SHP77 (cell line): ENCODE measurements at places on chromosomes 7 and 10.

- DNase-seq, result no peak
These were observed 193.7 kb downstream of the RNLS start for GRCh38 chr10:88389456-88389855.

DNA sequence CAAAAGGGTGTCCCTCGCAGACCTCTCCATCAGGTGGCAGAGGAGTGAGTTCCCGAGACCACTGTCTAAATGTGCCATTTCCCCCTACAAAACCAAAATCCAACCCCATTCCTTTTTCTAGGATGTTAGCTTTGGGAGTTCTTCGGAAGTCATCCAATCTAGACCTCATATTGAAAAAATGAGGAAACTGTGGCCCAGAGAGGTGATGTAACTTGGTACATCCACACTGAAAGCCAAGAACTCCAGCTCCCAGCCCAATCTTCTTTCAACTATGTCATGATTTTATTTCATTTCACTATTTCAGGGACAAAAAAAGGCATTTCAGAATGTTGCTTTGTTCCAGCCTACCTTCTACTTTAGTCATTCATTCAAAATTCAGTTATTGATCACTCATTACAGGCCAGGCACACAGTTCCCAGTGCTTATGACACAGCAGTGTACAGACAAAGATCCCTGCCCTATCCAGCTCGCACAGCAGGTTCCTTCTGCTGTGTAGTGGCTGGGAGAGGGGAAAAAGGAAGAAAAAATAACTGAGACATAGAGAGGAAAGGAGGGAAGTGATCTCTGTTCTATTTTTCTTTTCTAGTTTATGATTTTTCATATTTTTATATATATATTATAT lies 35.8 kb downstream of the SCRN1 start:
- DNase-seq, result no peak

DNA sequence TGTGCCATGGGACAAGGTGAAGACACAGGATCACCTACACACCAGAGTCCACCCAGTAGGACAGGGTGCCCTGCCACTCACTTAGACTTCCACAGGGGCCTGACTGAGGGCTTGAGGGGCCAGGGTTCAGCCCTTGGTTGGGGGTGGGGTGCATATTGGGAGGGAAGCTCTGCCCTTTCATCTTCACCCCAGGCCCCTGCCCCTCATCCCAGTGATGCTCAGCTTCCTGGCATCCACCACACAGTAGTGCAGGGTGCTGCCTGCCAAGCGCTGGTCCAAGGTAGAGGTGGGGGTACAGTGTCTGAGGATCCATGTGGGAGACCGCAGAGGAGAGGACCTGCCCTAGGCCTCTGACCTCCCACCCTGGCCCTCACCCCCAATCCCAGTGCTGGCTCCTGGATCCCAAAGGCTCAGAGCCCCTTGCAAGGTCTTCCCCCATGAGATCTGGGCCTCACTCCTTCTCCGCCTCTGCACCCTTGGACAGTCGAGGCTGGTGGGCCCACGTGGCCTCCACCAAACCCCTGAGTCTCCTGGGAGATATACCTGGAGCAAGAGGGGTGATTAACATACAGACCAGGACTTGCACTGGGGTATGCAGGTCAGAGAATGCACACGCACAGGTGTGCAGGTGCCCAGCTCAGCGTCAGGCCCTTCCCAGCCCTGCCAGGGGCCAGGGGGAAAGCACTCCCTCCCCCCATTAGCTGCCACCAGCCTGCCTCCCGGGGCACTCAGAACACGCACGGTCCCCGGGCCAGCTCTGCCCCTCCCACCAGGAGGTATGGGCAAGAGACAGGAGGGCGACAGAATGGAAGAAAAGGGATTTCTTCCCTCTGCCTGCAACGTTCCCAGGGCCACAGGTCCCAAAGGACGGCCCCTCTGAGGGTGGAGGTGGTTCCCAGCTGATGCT lies 8.6 kb upstream of the IRF5 start:
- DNase-seq, result no peak

GRCh38 chr10:94046098-94046497 lies 52.4 kb downstream of the PLCE1 start:
- no peak for DNase-seq

GRCh38 chr10:28620251-28620650 lies 57.1 kb upstream of the BAMBI start:
- DNase-seq, result no peak

DNA sequence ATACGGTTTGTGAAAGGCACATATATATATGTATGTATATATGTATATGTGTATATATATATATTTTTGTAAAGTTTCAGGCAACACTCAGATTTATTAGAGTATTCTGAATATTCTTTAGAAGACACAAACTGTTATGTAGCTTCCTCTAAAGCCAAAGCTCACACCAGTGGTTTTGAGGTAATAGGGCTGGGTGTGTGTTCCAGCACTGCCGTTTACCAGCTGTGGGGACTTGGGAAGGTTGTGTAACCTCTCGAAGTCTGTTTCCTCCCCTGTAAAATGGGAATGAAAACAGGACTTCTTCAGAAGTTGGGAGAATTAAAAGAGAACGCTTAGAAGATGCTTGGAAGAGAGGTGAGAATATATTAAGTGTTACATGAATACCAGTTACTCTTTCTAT lies 94.8 kb downstream of the PRPF18 start:
- DNase-seq, result no peak

- no peak for DNase-seq
These were observed 7.7 kb downstream of the KCNMA1 start for GRCh38 chr10:77629775-77630506.

GRCh38 chr7:42876182-42877068 lies 35.4 kb downstream of the C7orf25 start:
- DNase-seq, result peak; percentile 74

DNA sequence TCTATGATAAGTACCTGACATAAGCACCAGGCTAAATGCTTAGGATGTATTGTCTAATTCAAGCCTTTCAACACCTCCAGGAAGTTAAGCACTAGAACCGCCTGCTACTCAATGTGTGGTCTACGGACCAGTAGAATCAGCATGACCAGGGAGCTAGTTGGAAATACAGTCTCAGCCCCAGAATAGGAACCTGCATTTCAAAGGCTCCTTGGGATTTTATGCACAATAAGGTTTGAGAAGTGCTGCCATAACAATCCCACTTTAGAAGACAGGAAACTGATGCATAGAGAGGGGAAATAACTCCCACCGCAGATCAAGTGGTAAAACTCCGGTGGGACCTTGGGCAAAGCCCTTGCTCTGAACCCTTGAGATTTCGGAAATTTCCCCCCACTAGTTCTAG lies 8.8 kb upstream of the DUSP5 start:
- DNase-seq, result no peak

- no peak for DNase-seq
These were observed 279.3 kb upstream of the SORCS1 start for GRCh38 chr10:107443813-107444212.

DNA sequence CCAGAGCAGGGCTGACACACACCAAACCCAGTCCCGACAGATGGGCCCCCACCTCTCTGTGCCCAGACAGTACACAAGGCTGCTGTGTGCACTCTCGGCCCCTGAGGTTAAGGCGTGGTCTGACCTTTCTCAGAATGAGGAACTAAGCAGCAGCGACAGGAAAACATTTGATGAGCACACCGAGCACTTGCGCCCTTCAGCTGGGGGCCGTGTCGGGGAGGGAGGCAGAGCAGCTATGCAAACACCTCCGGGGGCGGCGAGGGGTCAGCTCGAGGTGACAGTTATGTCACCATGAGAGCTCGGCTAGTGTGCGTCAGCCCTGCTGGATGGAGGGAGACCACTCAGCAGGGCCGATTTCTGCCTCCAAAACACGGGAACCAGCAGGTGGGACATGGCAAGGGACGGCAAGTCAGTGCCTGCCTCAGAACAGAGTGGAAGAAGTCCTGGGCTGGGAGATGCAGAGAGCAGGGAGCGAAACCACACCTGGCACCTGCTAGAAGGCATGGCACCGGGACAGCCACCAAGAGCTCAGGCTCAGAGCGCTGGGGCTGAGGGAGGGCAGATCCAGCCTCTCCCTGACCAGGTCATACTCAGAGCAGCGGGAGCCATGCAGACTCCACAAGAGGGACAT lies 57.4 kb downstream of the CHST15 start:
- DNase-seq, result peak; percentile 69

GRCh38 chr10:110340816-110341215 lies 36.1 kb upstream of the SMNDC1 start:
- no peak for DNase-seq

- DNase-seq, result no peak
These were observed 131.5 kb downstream of the C10orf105 start for GRCh38 chr10:71587941-71588573.

DNA sequence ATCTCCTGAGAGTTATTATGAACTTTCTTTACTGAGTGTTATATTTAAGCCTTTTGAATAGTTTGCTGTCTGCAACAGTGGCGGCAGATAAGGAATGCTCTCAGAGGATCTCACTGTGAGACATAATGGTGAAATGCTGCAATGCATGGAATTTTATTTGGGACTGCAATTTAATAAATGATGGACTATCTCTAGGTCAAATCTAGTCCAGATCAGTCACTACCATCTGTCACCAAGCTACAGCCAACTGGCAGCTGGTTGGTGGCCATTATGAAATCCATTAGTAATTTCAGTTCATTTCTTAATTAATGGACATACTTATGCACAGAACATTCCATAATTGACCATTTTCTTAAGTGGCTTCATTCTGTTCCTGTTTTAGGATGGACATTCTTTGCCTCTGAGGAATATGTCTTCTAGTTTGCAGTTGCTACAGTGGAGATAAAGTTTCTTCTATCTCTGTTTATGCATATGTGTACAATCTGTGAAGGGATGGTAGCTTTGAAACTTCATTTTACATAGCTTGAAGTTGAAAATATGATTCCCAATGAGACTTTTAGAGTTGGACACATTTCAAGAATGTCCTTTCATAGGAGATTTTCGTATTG lies 586.6 kb downstream of the SUGCT start:
- no peak for DNase-seq

- no peak for DNase-seq
These were observed 273.9 kb upstream of the MGMT start for GRCh38 chr10:129193148-129193547.

GRCh38 chr7:22127835-22128527 lies 182.3 kb upstream of the CDCA7L start:
- no peak for DNase-seq

DNA sequence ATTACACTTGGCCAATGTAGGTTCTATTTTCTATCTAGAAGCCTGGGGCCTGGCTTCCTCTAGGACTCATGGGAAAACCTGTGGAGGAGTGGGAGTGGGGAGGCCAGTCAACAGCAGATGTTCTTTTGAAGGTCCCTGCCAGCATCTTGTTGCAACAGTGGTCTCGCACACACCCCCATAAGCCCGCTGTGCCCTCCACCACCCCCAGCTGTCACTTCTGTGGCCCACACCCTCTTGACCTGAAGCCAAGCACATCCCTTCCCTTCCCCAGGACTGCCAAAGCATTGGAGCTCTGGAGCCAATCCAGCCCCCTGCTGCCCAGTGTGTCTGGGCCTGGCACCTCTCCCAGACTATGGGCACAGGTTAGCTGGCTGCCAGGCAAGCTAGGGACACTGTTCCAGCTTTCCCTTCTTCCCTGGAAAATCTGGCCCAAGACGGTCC lies 1.9 kb upstream of the STX1A start:
- DNase-seq, result no peak

- no peak for DNase-seq
These were observed 28.0 kb upstream of the COMTD1 start for GRCh38 chr10:75263806-75264205.

GRCh38 chr7:77450613-77451012 lies 34.5 kb upstream of the GSAP start:
- no peak for DNase-seq

GRCh38 chr7:5237286-5237685 lies 45.5 kb upstream of the SLC29A4 start:
- DNase-seq, result no peak

DNA sequence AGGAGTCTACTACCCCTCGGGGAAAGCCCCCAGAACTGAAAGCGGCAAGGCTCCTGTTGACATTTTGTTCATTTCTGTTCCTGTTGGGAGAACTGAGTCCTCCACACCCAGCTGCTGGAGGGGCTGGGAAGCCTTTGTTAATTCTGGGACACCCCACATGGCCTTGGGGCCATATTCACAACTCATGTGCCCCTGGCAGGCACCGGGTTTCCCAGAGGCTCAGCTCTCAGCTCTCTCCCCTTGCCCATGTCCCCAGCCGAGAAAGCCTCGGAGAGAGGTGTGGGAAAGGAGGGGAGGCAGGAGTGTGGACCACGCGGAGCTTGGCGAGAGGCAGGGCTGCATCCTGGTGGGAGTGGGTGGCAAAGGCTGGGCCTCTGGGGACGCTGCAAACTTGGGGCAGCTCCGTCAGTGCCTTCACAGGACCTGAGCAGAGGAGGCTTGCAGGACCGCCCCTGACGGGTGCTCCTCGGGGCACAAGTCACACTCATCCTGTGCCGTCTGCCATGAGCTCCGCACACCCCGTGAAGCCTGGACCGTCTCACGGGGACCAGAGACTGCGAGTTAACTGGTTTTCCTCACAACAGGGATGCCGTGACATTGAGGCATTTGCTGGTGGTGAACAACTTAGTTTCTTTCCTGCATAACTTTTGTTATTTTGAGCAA lies 140.9 kb downstream of the DNAJB6 start:
- DNase-seq, result no peak

- no peak for DNase-seq
These were observed 6.5 kb upstream of the HERPUD2 start for GRCh38 chr7:35701287-35701900.

DNA sequence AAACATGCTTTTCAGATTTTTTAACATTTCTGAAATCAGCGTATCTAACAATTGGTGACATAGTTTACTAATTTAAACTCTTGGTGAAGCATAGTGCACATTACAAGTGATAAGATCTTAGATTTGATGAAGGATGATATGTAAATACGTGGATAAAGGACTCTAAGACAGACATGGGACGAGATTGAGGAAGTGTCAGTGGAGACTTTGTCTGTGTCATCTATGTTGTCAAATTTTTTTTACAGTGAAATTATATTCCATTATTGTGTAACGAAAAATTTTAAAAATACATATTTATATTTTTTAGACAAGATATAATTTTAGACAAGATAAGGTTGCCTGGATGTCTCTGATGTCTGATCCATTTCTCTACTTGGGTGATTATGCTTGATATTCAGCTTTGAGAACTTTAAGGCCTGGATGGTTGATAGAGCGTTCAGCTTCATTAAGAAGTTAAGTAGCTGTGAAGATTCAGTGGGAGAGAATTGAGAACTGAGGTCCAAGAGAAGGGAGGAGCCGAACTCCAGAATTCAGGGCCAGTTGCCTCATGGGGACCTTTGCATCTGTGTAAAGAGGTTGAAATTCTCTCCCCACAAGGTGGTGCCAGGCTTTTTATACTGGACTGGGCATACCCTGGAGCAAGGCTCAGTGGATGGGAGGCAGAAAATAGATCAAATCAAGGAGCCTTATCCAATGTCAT lies 62.7 kb downstream of the KAT6B start:
- DNase-seq, result no peak

- DNase-seq, result no peak
These were observed 410.3 kb downstream of the KIF20B start for GRCh38 chr10:90111671-90112070.
